ENCODE measurements at places on chromosomes 5 and 9.

GRCh38 chr5:124920909-124921666 lies 174.6 kb upstream of the ZNF608 start:
- no peak for DNase-seq

GRCh38 chr9:33919276-33919897 lies 102.4 kb downstream of the UBE2R2 start:
- DNase-seq, result no peak

DNA sequence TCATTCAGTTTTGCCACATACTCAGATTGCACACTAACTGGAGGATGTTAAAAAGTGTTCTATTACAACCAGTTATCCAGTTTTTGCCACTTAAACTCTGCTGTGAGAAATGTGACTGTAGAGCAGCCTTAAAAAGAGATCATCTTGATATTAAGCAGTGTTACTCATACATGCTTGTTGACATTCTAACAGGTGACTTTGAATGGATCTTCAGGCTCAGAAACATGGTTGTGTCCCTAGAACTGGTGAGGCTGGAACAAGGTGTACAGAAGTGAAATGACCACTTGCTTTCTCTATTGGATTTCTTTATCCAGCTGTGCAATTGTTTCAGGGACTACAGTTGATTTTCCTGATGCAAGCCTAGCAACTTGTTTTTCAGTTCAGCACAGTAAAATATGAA lies 166.1 kb upstream of the CCDC152 start:
- no peak for DNase-seq

DNA sequence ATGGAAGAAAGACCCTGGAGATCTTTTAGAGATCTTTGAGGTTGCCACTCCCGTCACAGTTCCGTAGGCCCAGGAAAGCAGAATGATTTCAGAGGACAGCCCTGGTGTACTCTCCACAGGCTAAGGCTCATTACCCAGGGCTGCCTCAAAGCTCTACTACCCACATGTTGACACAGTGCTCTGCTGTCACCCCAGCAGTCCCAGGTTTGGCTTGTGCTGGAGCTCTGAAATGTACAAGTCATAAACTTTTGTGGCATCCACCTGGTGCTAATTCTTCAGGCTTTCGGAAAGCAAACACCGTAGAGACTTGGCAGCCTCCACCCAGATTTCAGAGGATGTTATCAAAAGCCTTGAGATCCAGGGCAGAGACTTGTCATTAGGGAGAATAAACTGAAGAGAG lies 136.5 kb downstream of the MTRR start:
- DNase-seq, result no peak

- peak; percentile 95 for DNase-seq
Observed at GRCh38 chr9:108053555-108054061, 564.0 kb upstream of the KLF4 start.

All from fibroblast of mammary gland (primary cell).